Activated CD4-positive, alpha-beta T cell treated with anti-CD3 and anti-CD28 coated beads, Interleukin-2, amount 50 U/mL, for 16 hours (primary cell): ENCODE measurements at places on chromosomes 7 and 10.

GRCh38 chr10:106508950-106509349 is 655.6 kb downstream of the SORCS1 start:
- no peak for DNase-seq

DNA sequence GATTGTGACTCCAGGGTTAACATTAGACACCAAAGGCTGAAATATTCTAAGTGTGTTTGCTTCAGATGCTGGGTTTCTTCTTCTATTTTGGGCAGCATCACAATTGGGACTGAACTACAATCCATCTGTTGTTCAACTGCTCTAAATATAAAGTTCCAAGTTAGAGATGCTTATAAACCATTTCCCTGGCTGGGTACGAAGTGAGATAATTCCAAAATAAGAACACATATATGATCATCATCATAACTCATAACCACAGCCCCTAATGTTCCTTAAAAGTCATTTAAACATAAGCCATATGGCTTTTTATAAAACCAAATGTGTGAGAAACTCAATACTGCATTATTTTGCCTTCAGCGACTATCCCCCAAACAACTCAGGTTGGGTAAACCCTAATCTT is 28.8 kb downstream of the DNA2 start:
- DNase-seq = no peak

DNA sequence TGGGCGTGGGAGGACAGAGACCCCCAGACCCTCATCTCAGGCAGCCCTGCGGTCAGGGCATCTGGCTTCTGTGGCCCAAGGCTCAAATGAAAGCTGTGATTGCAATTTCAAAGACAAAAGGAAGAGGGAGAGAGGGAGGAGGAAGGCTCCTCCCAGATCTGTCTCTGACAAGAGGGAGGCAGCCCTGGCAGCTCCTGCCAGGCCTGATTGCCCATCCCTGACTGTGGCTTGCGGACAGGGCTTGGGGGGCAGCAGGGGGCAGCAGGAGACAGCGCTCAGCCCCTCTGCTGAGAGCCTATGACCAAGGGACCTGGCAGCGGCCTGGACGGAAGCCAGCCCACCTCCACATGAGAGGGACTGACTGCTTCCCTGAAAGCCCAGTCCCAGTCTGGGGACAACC is 91.8 kb downstream of the PTPRN2 start:
- no peak for DNase-seq

DNA sequence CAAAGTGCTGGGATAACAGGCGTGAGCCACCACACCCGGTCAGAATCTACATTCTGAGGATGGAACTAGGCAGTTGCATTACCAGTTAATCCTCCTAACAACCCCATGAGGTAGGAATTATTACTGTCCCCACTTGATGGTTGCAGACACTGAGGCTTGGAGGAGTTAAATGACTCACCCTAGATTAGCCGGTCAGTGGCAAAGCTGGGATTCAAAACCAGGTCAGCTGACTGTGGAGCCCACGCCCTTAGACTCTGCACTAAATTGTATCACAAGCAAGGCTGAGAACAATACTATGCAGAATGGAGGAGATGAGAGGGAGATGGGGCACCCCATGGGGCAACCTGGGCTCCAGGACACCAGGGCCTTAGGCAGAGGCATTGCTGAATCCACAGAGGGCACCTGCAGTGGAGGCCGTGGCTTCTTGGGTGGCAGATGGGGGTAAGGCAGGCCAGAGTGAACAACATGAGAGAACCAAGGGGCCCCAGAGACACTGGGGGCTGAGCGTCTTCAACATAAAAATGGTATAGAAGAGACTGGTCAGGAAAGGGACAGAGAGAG is 723.4 kb downstream of the PARD3 start:
- DNase-seq = no peak

- DNase-seq = no peak
Measured at GRCh38 chr7:82376739-82377138, 66.8 kb downstream of the CACNA2D1 start.

DNA sequence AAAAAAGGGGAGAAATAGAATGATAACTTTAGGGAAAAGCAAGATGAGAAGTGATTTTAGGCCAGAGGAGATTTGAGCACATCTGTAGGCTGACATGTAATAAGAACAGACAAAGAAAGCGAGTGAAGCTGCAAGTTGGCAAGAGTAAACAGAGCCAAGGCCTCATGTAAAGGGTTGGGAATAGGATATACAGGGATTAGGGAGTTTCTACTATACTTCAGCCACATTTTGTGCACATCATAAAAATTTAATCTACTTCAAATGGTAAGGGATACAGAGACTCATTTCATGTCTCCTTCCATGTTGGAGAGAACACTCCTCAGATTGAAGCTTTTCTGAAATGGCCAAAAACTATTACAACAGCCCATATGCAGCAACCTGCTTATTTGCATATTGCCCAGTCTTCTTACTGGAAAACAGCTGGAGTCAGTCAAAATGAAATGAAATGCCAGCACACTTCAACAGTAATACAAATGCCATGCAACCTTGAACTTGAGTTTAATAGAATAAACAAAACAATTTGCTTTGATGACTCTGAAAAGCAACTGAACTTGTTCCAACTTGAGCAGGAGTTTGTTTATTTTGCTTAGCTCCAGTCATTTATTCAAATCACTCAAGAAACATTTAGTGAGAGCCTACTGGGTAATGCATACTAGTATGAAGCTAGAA is 49.9 kb downstream of the NRCAM start:
- no peak for DNase-seq

DNA sequence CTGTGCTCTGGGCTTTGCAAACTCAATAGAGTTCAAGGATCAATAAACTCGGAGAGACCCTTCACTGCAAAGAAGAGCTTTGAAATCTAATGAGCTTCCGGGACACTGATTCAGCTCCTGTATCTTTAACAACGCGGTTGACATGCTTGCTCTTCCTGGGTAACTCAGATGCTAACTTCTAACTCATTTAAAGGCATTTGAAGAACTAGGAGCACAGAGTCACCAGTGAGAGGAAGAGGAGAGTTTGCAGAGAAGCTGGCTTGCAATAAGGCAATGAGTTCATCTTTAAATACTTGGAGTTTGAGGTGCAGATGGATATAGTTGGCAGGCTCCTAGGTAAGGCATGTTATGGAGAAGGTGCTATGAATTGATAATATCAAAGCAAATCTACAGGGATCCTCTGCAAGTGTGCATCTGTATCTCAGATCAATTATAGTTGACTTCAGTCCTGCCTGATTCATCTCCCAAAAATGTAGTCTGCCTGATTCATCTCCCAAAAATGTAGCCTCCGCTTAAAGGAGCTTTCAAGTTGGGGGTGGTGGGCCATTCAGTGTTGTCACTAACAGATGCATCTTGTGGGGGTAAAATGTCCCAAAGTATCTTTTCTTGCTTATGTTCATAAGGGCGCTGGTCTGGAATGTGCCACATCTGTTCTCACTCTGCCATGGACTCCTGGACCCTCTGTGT is 182.5 kb upstream of the PRSS58 start:
- DNase-seq = no peak

DNA sequence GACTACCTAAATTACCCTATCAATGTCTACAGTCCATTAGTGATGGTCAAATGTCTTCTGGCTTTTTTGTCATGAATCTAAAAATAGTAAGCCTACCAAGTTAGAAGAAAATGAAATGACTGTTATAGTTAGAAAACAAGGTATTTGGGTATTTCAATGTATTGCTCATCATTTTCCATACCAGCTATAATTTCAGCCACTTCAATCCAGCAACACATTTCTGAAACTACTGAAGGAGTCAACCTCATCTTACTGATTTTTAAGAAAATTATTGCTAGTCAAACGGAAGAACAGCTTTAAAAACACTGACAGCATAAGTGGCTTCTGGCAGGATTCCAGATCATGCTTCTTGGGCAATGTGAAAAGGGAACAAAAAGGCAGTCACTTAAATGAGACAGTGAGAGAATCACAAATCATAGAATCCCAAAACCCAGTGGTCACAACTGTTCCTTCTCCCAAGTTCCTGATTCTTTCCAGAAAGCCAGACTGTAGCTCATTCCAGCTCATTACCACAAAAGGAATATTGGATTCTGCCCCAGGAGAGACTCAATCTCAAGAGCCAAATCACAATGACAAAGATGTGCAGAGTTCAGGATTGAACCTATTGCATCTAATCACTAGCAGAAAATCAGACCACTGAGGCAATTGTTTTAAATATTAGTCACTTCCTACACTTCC is 61.2 kb upstream of the LRRN3 start:
- DNase-seq = peak; percentile 68
